ENCODE measurements at places on chromosomes 1 and 21.
A peak's percentile ranks its signal among the peaks of the same experiment; 100 is the strongest.

GRCh38 chr21:15400905-15401304, 328.9 kb upstream of the USP25 start:
- no peak for DNase-seq

GRCh38 chr1:227731241-227731677, 3.8 kb downstream of the JMJD4 start:
- DNase-seq: no peak

GRCh38 chr1:37932759-37933158, 14.1 kb downstream of the INPP5B start:
- DNase-seq: no peak

- DNase-seq: no peak
Measured at GRCh38 chr21:42799516-42799915, 79.8 kb downstream of the WDR4 start.

DNA sequence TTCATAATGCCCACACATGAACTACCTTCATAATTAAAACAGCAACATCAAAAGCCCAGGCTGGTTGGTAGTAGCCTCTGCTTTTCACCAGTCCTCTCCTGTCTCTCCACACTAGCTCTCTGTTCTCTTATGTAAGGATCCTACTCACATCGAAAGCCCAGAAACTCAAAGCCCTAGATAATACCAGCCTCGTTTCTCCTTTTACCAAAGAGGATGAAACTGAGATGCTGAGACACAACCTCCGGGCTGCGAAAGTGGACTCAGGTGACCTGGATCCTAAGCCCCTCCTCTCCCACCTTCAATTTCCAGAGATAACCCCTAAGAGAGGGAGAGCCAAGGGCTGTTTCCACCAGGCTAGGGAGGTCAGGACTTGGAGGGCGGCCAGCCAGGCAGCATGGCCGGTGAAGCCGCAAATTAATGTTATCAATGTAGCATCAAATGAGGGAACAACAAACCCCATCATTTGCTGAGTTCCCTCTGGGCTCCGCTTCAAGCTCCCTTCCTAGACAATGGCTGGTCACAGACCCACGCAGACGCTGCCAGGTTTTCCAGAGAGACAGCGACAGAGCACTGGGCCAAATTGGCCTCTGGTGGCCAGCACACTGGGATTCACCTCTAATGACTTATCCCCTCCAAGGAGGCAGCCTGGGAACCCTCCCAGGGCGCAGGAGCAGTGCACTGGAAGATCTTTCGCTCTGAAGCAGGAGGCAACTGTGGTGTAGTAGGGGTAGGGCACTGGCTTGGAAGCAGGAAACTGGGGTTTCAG, 20.7 kb upstream of the STMN1 start:
- DNase-seq: no peak

GRCh38 chr1:93783876-93784275, 95.1 kb downstream of the DNTTIP2 start:
- no peak for DNase-seq

GRCh38 chr21:26115305-26115704, 55.3 kb downstream of the APP start:
- no peak for DNase-seq

GRCh38 chr1:19336543-19336942, 24.4 kb downstream of the SLC66A1 start:
- peak; percentile 28 for DNase-seq

DNA sequence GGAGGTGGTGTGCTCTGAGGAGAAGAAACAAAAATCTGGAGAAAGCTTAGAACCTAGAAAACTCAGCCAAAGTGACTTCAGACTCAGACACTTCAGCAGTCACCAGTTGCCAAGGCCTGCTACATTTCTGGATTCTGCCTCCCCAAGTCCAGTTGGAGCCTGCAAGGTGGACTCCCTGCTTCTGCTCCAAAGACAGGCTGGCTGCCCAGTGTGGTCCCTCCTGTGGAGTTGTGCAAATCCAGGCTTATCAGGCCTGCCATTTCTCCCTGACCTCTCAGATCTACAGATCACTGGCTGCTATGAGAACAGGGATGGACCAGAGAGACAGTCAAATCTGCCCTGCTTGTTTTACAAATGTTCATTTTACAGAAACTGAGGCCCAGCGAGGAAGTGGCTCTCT, 9.9 kb downstream of the CACHD1 start:
- DNase-seq: no peak

- no peak for DNase-seq
Measured at GRCh38 chr1:211822677-211823407, 7.7 kb downstream of the LPGAT1 start.

GRCh38 chr1:207863893-207864535, 46.9 kb downstream of the CD34 start:
- no peak for DNase-seq

DNA sequence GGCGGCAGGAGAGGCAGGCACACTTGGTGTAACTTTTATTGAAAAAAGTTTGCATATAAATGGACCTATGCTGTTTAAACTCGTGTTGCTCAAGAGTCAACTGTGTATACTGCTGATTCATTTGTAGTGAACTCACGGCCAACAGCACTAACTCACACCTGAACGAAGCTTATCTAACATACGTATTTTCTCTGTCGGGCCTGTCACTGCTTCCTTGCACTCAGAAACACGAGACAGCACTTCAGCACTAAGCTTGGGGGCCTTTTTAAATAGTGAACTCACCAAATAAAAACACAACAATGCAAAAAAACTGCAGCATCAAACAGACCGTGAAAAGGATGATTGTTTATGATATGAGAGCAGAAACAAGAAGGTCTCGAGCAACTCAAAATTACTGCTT, 58.9 kb upstream of the NEK2 start:
- no peak for DNase-seq

DNA sequence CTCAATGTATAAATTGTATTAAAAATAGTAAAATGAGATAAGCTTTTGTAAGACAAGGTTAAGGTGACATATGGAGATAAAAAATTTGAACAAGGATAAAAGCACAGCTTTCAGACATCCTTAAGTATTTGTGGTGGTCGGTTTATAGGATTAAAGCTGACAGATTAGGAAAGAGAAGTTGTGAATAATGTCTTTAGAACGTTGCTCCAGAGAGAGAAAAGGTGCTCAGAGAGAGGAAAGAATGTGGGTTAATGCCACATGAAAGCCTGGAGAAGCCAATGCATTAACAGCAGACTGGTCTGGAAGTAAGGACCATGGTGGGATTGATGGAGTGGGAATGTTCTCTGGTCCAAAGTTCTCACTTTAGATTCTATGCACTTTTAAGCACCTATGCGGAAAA, 44.8 kb downstream of the ATP6V1G3 start:
- no peak for DNase-seq

DNA sequence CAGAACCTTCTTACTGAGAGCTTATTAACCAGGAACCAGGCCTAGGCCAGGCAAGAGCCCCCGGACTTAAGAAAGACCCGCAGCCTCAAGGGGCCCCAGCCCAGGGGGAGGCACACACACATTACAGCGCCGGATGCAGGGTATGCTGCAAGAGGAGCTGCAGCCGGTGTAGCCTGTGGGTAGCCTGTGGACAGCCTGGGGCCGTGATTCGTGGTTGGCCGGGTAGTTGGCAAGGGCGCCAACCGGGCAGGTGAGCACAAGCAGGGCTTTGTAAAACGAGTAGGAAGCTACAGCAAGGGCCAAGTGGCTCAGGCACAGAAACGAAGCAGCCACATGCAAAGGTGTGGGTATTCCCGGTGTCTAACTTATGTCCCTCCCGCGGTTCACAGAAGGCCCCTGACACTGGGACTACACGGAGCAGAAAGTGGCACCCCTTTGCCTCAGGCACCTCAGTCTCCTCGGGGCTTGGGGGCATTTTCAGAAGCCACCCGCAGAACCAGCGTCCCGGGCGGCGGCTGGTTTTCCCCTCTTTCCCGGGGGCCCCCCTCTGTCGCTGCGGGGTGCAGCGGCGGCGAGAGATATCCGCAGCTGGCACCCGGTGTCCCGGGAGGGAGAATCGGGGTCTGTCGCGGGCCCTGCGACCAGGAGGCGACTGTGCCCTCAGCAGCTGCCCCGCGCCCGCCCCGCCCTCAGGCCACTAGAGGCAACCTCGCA, 40.8 kb downstream of the KIAA1614 start:
- DNase-seq: no peak

DNA sequence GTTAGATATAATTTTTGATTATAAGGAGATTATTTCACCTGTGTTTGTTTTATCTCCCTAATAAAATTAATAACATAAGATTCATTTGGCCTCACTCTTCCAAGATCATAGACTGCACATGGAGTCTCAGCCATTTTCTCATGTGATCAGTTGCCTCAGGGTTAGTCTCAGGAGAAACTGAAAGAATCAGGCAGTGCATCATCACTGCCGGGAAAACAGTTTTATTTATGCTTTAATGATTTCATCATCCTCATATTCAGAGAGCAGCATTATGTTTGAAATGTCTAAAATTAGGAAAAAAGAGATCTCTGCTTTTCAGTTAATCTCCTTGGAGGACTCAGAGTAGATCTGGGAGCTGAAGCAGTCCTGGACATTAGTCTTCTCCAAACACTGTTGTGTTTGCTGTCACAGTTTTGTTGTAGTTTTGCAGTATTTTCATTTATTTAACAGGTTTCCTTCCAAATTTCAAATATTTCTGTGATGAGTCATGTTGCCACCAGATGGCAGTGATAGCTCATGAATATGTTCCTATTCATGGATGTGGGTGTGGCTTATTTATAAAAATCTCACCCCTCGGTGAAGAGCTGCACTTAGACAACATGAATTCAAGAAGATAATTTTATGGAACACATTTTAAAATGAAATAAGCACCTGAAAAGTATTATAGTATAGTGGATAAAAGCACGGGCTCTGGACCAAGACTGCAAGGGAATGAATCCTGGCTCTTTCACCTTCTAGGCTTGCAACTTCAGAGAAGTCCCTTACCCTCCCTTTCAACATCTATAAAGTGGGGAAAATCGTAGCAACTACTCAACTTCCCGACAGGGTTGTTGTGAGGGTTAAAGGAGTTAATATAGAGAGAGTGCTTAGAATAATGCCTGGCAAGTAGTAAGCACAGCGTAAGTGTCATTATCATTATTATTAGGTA, 31.2 kb downstream of the CHD1L start:
- DNase-seq: peak; percentile 12

DNA sequence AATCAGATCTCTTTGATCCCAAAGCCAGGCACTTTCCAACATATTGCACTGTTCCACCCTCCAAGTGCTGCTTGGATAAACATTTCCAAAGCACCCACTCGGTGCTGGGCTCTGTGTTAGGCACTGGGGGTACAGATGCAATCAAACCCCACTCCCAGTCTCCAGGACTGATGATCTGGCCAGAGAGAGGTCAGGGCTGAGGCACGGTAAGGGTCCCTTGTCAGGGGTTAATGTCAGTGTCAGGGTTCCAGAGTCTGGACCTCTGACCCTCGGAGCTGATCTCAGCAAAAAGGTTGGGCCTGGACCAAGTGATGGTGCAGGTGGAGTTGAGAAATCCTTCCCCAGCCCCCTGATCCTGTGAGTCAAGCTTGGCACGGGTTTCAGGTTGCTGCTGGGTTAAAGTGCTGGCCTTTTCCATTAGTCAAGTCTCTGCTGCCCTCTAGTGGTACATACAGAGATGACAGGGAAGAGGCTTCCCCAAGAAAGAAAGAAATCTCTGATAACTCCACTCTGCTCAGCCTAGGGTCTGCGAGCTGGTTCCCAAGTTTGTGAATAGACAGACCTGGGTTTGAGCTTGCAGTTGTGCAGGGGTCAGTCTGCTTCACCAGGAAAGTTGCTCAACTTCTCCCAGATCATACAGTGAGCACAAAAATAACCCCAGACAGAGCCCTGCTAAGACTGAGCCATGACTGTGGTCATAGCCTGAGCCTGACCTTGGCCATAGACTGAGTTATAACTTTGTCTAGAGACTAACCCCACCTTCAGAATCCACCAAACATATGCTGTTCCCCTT, 74.6 kb downstream of the DMRTA2 start:
- DNase-seq: peak; percentile 14

DNA sequence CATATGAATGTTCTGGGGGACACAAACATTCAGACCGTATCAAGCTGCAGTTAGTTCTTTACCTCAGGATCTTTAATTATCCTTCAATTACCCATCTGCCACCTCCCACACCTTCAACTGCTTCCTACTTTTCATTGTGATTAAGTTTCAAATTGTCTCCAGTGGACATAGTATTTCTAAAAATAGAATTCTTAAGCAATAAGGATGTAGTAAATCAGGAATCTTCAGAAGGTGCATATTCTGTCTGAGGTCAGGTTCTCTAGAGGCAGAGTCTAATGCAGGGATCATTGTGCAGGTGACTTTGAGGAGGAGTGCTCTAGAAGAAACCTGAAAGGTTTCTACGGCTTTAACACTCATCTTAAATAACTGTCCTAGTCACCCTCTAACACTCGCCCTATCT, 102.6 kb upstream of the PPP2R5A start:
- no peak for DNase-seq

DNA sequence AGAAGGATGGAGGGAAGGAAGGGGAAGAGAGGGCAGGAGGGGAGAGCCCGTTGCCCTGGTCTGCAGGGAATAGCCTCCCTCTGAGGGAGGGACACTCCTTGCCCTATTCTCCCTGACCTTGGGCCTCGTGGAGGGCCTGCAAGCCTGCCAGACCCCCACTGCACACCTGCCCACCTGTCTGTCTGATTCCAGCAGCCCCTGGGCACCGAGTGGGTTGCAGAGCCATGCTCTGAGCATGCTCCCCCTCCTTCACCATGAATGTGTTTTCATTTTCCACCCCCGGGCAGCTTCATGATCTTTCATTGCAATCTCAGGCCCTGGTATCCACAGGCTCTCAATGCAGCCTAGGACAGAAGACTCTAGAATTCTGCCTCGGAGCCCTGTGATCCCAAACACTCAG, 5.1 kb upstream of the NPHP4 start:
- DNase-seq: no peak

GRCh38 chr1:212514056-212514614, 81.4 kb downstream of the NENF start:
- no peak for DNase-seq

DNA sequence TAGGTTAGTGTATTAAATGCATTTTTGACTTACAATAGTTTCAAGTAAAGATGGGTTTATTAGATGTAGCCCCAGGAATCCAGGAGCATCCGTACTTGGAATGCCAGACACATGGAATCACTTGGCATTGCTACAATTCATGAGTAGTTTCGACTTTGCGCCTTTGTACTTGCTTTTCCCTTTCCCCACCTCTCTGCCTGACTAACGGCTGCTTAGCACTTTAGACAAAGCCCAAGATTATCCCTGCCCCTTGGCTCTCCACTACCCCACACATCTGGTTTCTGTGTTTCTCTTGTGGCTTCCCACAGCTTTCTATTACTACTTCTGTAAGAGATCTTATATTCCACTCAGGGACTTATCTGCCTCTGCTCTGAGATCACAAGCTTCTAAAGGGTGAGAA, 397.7 kb upstream of the POU3F1 start:
- no peak for DNase-seq

DNA sequence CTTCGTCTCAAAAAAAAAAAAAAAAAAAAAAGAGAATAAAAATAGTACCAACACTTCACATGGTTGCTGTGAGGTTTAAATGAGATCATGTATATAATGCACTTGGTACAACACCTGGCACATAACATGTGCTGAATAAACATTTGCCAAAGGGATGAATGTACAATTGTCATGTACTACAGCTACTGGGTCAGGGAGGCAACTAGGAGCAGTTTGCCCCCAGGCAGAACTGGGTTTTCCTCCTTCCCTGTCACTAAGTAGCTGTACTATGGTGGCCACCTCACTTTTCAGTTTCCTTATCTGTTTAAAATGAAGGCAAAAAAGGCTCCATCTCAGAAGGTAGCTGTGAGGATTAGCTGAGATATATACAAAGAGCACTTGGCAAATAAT, 11.5 kb downstream of the AK2 start:
- DNase-seq: no peak

GRCh38 chr1:240492832-240493440, 119.0 kb downstream of the GREM2 start:
- DNase-seq: no peak

- DNase-seq: peak; percentile 30
Measured at GRCh38 chr1:65148548-65149350, 746 bp downstream of the AK4 start.
